Stimulated activated CD4-positive, alpha-beta T cell treated with anti-CD3 and anti-CD28 coated beads, Interleukin-12 subunit alpha, Interleukin-12 subunit beta, amount 100 ng/mL, for 24 hours (primary cell): ENCODE measurements at places on chromosomes 3 and 15.

DNA sequence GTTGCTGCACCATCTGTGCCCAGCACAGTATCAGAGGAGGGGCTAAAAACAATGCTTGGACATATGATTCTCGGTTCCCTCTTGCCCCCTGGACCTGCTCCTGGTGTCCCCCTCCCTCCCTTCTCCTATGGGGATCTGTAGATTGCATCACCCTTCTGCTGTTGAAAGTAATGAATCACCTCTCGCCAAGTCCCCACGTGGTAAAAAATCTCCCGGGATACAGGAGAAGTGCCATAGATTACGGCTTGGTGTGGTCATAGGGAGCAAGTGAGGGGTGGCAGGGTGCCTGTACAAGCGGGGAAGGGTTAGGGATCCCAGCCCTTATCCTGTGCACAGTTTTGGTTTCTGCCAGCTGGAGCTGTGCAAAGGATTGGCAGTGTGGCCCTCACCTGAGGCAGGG is 37.7 kb downstream of the AMOTL2 start:
- no peak for DNase-seq

DNA sequence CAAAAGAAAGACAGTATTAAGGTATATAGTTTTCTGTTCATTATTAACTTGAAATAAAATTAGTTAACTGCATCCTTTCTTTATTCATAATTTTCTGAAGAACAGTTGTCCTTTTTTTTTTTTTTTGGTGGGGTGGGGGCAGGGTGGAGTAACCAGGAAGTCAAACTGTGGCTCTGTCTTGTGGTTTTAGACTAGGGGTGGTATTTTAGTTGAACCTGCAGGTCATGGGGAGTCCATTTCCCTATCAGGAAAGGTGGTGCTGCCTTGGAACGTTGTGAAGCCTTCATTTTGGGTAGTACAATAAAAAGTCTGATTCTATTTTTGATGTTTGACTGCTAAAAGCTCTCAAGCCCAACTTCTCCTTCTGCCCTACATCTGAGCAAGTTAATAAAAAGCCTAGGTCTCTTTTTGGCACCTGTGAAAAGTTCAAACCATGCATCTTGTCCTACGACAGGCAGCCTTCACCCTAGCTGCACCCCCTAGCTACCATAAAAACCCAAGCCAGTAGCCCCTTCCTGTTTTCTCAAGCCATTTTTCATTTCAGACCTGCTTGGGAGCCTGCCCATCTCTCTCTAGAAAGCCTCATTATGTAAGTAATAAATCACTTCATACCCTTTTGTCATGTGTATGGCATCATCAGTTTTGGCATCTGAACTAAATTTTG is 31.2 kb upstream of the RIOX2 start:
- DNase-seq = no peak

DNA sequence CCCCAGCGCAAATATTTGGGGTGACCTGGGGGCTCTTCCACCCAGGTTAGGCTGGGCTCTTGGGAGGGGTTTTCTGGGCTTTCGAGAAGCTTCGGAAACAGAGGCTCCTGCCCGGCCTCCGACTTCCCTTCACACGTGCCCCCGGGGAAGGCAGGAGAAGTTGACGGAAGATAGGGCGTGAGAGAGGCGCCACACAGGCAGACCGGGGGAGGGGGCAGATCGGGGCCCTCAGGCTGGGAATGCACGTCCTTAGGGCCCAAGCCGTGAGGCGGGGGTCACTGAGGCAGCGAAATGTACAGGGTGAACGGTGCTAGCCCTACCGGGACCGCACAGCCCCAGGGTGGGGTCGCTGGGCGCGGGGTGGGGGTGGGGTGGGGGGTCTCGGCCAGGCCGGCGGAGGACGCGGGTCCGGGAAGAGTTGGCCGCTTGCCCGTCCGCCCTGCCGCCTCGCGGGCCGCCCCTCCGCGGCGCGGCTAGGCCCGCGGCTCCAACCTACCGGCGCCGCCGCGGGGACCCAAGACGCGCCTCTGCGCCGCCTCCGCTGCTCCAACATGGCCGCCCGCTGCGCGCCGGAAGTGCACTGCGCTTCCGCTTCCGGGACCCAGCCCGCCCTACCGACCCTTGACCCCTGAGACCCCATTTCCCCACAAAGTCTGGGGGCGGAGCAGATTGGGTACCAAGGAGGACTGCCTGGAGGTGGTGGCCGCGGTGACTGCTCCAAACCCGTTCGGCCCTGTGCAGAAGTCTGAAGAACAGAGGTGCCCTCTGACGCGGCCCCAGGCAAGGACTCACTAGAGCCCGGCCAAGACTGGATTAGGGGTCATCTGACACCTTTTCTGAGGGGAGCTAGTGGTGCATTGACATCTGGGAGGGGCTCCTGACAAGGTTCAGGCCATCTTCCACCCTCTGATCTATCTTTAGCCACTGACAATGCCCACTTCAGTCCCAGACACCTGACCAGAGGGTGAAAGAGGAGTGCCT is at the start of gene CCDC71:
Gene CCDC71 (minus strand): TSS at position 561 of the 981 bp plus-strand sequence. CDS start 2,123 bp downstream, outside the sequence.
- DNase-seq = peak; percentile 64

DNA sequence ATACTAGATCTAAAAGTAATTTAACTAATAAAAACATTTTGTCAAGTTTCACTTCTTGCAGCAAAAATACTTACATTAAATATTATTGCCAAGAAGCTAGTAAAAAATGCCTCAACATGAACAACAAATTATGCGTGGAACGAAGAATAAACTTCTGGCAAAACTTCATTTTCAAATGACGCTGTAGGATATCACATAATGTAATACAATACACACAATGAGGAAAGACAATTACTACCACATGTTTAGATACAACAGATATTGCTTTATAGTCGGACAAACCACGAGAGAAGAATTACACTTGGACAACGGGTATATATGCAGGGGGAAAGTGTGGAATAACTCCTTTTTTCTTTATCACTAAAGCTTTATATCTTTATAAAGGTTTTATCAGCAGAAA is 21.6 kb downstream of the P3H2 start:
- DNase-seq = no peak

DNA sequence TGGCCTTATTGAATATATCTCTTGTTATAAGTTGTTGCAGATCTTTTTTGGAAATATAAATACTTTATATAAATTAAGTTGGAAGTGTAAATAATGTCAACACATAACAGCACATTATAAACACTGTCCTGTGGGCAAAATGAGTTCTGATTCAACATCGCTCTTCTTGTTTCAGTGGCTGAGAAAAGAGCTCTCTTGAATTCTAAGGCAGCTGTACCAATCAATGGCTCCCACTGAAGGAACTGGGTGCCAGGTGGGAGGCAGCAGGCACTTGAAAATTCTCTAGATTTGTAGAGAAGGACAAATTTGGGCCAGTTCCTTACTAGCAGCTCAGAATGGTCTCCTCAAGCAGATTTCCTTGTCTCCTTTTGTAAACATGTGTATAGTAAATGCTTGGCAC is 45.6 kb downstream of the CHST2 start:
- no peak for DNase-seq

GRCh38 chr3:196121066-196121465 is 39.2 kb upstream of the TFRC start:
- no peak for DNase-seq

DNA sequence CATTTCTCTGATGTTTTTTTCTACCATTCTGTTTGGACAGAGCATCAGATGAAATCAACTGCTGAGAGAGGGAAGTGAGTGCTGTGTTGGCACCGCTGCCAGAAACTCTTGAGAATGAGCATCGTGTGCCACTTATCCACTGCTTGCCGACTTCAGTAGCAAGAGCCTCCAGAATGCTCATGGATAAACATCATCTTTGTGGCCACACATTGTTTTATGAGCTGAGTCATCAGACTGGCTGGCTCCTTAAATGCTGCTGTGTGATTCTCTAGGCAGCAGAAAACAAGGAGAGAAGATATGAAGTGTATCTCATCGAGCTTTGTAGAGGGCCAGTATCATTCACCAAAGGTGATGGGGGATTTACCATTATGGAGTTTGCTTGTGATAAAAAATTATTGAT is 3.4 kb upstream of the DOCK3 start:
- DNase-seq = no peak

DNA sequence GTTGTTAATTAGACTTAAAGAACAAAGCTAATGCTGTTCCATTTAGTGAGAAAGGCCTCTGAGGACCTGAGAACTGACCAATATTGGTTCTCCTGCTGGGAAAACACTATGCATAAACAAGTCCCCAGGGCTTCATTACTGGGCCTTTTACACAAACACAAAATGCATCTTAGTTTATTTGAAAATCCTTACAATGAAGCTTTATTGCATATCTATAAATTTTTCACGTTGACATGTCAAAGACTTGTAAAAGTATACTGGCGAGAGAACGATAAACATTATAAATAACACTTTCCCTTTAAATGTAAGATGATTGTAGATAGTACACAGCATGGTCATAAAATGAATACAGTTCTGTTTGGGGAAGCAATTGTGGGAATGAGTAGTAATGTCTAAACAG is 151.7 kb downstream of the ROBO2 start:
- no peak for DNase-seq

- no peak for DNase-seq
These were observed 29.0 kb downstream of the CHDH start for GRCh38 chr3:53817211-53817610.

DNA sequence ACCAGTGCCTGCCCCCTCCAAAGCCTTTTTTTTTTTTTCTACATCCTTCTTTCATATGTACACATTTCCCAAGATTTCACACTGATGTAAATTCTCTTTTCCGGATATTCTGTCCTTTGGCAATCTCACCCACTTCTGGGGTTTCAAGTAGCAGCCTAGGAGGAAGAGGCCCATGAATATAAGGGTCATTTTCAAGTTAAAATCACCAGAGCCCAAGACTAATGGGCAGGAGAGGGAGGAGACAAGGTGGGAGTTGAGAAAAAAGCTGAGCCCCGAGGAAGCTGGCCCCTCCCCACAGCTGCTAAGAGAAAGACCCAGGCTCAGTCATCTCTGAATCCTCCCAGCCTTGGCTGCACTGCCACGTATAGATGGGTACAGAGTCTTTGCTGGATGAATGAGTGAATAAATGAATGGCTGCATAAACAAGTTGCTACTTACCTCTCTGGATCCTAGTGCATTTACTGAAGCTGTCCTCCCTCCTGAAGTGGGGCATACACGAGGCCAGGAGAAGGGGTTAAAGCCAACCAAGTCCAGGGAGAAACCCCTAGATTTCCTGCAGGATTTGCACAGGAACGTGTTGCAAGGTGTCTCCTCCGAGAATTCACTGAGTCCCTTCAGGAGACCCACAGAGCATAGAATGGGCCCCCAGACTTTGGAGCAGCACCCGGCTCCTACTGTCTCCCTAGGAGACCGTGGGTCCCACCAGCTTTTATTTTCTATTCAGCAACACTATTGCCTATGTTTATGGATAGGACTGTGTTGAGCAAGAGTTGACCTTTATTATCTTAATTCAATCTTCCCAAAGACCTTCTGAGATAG is 100.8 kb upstream of the LIPC start:
- no peak for DNase-seq
